Stimulated activated CD8-positive, alpha-beta memory T cell treated with anti-CD3 and anti-CD28 coated beads, Interleukin-15, amount 100 ng/mL, for 24 hours (primary cell): ENCODE measurements at places on chromosomes 16 and 17.

- DNase-seq: no peak
These were observed 10.9 kb downstream of the HAS3 start for GRCh38 chr16:69116256-69116875.

DNA sequence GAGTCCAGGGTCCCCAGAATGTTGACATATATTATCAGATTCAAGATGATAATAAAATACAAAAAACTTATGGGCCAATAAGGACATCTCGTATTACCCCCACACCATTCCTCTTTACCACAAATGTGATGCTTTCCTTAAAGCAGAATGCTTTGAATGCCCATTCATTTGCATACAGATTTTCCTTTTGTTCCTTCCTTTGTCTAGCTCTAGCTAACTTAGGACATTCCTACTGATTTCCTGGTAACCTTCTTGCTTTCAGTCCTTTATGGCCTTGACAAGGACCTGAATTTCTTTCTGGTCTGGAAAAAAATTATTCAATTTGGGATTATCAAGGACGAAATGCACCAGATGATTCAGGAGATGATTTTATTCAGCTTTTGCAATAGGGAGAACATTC lies 304.0 kb downstream of the TMEM114 start:
- no peak for DNase-seq

DNA sequence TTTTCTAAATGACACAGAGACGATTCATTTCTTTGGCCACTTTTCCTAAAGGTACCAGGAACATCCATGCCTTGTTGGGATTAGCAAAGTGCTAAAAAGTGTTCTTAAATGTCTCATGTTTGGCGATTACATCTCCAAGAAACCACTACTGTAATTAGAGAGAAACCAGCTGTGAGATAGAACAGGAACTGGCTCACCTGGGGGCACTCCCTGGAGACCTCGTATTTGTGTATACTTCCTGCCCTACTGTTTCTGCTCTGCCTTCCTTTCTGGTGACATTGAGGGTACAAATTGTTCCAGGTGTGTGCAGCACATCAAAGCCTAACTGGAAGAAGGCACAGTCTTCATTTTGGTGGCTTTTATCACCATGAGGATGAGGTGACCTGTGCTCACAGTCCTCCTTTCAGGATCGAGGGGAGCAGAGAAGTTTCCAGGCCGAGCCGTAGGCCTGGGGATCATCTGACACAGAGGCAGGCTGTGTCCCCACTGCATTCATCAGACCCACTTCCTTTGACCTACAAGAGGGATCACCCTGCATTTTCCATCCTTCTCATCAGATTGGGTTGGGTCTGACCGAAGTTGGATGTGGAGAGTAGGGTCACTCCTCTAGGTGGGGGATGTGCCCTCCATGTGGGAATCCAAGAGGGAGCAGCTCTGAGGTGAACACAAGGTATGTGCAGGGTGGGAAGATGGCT lies 23.7 kb downstream of the CCL4 start:
- no peak for DNase-seq

DNA sequence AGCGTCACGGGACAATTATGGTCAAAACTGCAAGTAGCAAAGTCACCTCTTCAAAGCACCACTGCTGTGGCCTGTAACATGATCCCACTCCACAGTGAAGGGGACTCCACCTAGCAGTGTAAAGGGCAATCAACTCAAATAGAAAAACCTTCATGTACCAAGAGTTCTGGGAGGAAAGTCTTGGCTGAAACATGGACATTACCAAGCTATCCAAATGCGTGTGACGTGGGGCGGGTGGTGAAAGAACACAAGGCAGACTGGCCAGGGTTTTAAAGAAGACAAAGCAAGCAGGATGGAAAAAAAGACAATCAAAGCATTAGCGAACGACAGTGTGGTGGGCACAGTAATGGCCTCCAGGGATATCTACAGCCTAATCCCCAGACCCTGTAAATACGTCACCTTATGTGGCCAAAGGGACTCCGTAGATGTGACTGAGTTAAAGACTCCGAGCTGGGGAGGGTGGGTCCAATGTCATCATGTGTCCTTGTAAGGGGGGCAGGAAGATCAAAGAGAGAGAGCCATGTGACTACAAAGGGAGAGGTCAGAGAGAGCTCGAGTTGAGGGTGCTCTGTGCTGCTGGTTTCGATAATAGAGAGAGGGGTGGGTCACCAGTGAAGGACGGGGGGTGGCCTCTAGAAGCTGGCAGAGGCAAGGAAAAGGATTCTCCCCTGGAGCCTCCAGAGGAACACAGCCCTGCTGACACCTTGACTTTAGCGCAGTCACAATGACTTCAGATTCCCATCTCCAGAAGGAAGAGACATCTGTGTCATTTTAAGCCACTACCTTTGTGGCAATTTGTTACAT lies 6.0 kb downstream of the HSDL1 start:
- no peak for DNase-seq

- no peak for DNase-seq
These were observed 46.0 kb downstream of the NQO1 start for GRCh38 chr16:69680358-69680757.

GRCh38 chr17:19755392-19755791 lies 7.3 kb upstream of the ALDH3A1 start:
- no peak for DNase-seq

- DNase-seq: no peak
These were observed 3.9 kb downstream of the CCR7 start for GRCh38 chr17:40561294-40561870.

DNA sequence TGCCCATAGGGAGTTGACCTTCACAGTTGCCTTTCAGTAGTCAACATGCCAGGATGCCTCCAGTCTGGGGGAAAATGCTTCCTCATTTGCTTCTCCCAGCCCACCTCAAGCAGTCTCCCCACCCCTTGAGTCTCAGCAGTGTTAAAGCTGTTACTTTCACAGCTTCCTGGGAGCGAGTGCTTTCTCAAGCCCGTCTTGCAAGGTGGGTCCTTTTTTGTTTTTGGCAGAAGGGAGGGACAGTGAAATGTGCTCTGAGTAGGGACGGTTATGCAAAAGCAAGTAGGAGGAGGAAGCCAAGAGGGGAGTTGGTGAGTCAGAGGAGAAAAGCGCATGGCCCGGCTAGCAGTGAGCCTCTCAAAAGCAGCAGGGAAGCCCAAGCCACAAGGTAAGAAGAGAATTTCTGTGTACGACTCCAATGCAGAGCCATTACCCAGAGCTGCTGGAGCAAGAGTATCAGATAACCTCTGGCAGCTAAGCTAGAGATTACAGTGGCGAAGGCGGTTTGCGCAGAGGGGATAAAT lies at the start of gene CHST4:
Gene CHST4, plus strand, starts transcription at position 316 of the 521 bp plus-strand sequence. CDS start 10,252 bp downstream, outside the sequence.
- no peak for DNase-seq

DNA sequence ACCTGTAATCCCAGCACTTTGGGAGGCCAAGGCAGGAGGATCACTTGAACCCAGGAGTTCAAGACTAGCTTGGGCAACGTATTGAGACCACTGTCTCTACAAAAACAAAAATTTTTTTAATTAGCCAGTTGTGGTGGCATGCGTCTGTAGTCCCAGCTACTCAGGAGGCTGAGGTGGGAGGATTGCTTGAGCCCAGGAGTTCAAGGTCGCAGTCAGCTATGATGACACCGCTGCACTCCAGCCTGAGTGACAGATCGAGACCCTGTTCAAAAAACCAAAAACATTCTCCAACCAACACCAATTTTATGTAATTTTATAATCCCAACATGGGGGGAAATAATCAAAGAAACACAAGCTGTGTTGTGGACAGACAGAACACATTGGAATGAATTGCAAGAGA lies 54.6 kb upstream of the TNRC6A start:
- DNase-seq: no peak

- DNase-seq: no peak
These were observed 5.6 kb upstream of the TMEM88 start for GRCh38 chr17:7849130-7849750.

- DNase-seq: no peak
These were observed 426.7 kb upstream of the MAF start for GRCh38 chr16:80027007-80027965.

DNA sequence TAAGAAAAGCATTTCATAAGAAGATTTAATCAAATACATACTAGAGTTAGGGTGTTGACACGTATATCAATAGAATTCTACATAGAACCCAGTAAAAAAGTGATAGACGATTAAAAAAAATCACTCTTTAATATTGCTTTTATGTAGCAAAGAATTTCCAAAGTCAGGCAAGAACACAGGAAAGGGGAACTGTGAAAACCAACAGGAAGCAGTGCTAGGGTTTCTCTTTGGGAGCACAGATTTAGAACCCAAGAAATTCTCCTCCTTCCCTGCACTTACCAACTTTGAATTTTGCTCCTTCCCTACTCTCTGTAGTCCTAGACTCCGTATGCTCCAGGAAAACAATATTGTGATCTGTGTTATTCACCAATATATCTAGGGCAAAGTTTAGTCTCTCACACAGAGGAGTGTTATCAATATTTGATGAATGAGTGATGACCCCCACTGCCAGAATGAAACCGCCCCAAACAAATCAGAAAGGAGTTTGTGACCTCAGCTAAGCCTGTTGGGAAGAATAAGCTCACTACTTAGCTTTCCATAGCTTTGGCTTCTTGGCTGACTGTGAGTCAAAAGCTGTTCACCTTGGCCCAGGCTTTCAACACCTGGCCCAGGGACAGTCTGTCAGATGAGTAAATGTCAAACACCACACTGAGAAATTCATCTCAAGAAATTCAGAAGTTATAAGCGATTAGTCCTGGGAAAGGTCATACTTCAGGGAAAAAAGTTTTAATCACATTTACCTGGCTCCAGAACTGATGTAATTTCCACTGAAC lies 8.6 kb downstream of the RFWD3 start:
- no peak for DNase-seq

DNA sequence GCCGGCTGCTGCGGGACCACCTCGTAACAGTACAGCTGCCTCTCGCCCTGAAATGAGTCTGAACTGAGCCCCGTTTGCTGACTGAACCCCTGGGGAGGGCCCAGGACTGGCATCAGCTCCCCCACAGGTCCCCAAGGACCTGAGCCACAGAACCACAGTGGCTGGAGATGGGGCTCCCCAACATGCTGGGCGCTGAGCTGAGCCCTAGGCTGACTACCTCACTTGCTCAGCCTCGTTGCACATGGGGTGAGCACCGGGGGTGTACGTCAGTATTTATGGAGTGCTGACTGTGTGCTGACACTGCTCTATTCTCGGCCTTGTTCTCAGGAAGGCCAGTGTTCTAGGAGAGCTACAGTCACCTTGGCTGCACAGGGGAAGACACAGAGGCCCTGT lies 6.6 kb upstream of the VASN start:
- no peak for DNase-seq

DNA sequence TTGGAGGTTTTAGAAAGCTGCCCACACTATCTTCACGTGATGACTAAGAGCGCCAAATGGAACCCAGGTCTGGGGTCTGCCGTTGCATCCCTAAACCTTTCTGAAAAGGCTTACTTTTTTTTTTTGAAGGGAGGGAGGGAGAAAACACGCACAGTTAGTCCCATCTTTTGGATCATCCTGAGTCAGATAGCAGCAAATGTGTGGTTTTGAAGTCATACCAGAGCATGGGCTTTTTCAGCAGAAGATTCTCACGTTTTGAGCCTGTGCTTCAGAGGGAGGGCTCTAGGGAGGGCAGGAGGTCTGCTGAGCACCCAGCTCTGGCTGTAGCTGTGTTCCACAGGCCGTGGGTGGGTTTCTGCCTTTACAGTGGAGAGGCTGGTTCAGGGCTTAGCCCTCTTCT lies 194.7 kb downstream of the SNX29 start:
- DNase-seq: no peak

DNA sequence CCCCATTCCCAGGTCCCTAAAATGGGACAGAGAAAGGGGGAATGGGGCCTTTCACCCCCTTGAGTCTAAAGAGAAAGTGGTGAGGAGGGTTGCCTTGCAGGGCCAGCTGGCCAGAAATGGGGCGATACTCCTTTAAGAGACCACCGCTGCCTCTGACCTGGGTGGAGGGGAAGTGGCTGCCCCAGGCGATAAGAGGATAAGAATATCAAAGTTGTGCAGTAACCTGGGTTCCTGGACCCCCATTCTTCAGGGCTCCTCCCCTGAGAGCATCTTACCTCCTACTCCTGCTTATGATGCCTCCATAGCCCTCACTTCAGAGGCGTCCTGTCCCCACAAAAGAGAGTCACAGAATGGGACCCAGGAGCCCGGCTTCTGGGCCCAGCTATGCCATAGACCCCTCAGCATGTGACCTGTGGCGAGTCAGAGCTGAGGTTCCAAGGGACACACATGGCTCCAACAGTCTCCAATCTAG lies 5.2 kb upstream of the TSPOAP1 start:
- no peak for DNase-seq
